ENCODE measurements at places on chromosomes 1 and 21.
A peak's percentile ranks its signal among the peaks of the same experiment; 100 is the strongest.

DNA sequence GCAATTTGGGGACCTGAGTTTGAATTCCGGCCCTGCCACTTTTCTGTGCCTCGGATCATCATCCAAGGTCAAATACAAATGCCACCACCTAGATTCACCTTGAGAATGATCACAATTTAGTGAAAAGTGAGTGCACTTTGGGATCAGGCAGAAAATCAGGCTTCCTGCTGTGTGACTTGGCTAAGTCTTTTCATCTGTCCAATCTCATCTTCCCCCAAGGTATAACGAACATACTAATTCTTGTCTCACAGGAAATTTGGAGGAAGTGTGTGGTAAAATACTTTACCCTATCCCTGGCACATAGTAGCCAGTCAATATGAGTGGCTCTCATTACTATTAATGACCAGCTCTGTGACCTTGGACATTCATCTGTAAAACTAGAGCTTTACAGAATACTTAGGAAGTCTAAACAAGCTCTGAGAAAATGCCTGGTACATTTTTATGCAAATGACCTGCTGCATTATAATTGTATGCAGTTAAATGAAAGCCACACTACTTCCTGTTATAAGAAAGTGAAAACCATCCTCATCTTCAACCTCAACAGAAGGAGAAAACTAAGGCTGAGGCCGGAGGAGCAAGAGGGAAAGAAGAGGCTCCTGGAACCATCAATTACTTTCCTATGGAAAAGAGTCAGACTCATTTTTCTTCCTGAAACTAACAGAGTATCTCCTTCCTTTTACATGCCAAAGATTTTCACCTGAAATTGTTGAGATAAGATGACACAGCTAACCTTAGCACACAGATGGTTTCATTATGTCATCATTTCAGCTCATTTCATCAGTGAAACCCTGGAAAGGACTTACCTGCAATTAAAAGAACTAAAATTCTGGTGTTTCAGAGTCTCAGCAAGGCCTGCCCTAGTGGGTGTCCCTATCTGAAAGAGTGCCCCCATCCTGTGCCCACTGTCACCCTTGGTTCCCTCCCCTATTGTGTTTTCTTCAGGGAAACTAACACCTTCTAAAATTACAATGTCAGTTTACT is 32.6 kb upstream of the RGS8 start:
- no peak for DNase-seq

DNA sequence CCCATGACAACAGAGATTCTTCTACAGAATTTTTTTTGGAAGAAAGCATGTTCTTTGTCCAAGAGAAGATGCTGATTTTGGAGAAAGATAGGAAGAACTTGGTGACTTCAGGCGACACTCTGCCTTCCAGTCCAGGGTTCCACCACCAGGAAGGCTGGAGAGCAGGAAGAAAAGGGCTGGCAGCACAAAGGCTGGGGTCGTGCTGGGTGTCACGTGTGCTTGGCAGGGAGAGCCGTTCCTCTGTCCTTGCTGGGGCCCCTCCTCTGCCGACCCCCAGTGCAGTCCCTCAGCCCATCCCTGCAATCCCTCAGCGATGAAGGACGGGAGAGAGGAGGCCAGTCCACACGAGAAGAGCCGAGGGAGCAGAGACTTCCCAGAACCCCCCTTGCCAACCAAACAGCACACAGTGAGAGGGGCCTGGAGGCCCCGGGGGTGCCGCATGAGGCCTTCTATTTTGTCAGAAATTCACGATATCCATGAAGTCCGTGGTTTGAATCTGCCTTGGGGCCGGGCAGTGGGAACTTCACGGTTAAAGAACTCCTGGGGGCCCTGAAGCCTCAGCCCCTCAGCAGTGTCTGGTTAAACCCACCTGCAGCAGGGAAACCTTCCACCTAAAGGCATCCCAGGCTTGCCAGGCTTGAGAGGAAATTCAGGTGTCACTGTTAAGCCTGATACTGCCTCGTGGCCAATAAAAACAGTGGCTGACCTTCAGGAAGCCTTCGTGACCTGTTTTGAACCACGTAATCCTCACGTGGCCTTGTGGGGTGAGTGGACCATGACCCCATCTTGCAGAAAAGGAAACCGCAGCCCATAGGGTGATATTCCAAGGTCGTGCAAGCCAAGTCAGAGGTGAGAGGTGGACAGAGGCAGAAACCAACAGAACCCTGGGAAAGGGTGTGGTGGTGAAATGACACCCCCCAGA is 3.4 kb downstream of the KRTAP10-12 start:
- no peak for DNase-seq

GRCh38 chr1:201026234-201026633 is 2.7 kb upstream of the KIF21B start:
- no peak for DNase-seq

DNA sequence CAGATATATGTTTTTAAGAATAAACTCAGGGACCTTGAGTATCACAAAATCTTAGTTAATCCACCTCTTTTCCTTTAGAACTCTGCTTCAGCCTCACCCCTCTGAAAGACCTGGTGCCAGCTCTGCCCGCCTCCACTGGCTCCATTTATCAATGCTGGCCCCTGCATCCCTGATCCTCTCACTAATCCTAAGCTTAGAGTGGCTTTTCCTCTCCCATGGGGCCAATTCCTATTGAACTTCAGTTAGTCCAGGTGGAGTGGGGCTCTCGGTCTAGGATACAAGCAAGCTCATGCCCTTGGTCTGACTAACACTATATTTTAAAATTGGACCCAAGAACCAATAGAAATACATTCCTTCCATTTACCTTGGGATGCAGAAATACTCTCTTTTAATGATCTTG is 87.0 kb downstream of the RGS7 start:
- no peak for DNase-seq

DNA sequence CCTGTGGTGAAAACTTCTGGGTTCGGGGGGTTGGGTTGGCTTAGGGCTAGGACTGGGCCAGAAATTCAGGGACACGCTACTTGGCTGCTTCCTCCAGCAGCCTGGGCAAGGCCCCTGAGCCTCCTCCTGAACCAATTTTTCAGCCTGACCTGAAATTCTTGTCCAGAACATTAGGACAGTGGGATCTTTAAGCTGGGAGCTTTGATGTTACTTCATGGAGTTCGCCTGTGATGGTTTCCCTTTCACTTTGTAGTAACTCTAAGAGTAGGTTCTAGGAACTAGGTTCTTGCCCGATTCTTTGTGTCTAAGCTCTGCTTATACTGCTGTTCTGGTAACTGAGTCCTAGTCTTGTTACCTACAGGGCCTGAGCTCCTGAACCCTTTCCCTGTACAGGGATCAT is 75.3 kb downstream of the S1PR1 start:
- no peak for DNase-seq

GRCh38 chr1:92910081-92910480 is 51.2 kb downstream of the DIPK1A start:
- DNase-seq = no peak

DNA sequence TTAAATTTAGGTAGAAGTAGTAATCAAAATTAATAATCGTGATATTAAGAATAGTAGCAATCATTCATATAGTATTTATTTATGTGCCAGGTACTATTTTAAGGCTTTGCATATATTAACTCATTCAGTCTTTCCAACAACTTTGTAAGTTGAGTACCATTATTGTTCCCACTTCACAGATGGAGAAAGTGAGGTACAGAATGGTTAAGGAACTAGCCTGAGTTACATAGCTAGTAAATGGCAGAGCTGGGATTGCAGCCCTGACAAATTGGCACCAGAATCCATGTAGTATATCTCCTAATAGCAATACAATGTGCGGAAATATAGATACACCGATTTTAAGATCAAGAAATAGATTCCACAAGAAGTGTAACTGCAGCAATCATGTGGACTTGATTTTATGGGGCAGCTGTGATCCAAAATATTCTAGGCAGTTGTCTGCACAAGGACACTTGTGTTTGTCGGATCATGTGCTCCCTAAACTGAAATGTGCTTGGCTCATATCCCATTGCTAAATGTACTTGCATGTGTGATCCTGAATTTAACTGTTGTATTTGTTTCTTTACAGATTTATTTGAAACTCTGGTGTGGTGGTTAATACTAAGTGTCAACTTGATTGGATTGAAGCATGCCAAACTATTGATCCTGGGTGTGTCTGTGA is 5.8 kb upstream of the GTF2B start:
- DNase-seq = no peak

DNA sequence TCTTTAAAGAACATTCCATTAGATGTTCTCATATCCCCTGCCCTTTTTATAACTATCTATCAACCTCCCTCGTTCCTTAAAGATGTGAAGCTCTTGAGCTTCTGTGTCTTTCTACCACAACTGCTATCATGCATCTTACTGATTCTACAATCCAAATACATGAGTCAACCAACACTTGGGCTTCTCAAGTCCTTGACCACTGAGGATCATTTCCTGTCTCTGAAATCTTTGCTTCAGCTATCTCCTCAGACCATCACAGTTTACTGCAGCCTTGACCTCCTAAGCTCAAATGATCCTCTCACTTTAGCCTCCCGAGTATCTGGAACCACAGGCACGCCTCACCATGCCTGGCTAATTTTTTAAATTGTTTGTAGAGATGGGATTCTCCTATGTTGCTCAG is 75.2 kb downstream of the FMO4 start:
- DNase-seq = peak; percentile 6
